ENCODE measurements at places on chromosomes 3 and 15. TPM values are rescaled to one million over a fixed set of nuclear protein-coding genes. Genes with fewer than 3 reads are reported as not detected.

- DNase-seq = no peak
Measured at GRCh38 chr3:96779810-96780209, 34.6 kb upstream of the EPHA6 start.

GRCh38 chr15:34837246-34838016, 42.1 kb upstream of the ACTC1 start:
- DNase-seq = peak; percentile 32

The PPP1R14D gene
- total RNA-seq = not detected

GRCh38 chr15:52499506-52499905, 29.2 kb downstream of the MYO5A start:
- no peak for DNase-seq

- DNase-seq = no peak
Measured at GRCh38 chr3:126440709-126440995, 35.0 kb downstream of the ZXDC start.

The GOLGA8G gene
- total RNA-seq = not detected

- DNase-seq = no peak
Measured at GRCh38 chr3:45688194-45688881, 858 bp upstream of the SACM1L start.

GRCh38 chr3:123621850-123622189, 37.0 kb upstream of the HACD2 start:
- no peak for DNase-seq
